SJSA1 (cell line): ENCODE measurements at places on chromosomes 7 and 10. TPM values are rescaled to one million over a fixed set of nuclear protein-coding genes. Genes with fewer than 3 reads are reported as not detected.

DNA sequence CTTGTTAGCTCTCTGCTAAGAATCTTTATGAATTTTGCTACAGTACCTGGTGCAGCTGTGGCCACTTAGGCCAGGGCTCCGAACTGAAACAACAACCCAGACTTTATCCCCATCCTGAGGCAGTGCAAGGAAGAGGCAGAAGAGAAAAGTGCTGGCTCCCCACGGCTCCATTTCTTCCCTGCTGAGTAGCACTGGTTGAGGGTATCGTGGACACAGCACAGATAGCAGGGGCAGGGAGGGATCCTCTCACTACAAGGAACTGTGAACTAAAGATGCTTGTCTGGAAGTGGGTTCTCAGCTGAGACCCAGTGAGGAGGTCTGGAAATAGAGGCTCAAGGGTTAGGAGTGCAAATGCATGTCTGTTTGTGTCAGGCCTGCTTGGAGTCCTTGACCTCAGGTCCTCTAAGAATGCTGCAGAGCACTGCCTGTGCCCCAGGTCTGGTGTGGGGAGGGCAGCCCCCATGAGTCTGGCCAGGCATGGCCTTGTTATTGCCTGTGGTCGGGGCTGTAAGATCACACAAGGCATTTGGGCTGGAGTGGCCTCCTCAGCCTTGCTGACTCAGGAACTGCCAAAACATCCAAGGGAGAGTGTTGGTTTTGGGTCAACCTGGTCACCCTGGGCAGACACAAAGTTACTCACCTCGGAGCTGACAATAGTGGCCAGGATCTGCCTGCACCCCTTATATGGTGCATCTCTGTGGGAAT is 58.1 kb downstream of the DMBT1 start:
- no peak for DNase-seq

DNA sequence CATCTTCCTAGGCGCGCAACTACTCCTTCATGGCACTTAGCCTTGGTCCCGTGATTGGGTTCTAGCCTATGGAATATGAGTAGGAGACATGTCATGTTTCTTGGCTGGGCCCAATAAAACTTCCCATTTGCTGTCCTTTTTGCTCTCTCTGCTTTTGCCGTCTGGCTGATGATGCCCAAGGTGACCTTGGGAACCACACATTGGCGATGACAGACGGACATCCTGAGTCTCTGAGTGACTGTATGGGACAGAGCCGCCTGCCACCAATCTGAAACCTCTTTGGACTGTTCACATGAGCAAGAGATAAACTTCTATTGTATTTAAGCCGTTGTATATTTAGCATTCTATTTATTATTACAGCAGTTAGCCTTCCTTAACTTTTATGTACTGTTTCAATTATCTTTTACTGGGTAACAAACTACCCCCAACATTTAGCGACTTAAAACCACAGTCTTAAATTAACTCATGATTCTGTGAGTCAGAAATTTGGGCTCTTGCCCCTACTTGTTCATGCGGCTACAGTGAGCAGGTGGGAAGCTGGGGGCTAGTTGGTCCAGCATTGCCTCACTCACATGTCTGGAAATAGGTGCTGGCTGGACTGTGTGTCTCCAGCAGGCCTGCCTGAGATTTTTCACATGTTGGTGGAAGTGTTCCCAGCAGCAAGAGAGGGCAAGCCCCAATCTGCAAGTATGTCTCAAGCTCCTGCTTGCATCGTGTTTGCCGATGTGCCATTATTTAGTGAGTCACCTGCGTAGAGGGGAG is 71.7 kb downstream of the NOD1 start:
- no peak for DNase-seq

DNA sequence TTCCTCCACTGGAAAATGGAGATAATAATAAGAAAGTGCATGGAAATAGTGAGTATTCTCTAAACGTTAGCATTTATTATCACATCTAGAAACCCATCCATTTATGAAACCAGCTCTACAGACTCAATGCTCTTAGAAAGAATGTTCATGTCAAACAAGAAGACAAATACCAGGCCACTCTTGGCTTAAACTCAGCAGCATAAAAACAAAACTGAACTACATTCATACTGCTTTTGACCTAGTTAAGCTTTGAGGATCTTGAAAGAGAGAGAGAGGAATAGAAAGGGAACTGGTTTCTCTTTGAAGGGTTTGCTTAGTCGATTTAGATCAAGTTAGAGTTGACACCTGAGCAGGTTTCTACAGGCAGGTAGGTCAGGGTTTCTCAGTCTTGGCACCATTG is 332.9 kb upstream of the PRKCQ start:
- no peak for DNase-seq

DNA sequence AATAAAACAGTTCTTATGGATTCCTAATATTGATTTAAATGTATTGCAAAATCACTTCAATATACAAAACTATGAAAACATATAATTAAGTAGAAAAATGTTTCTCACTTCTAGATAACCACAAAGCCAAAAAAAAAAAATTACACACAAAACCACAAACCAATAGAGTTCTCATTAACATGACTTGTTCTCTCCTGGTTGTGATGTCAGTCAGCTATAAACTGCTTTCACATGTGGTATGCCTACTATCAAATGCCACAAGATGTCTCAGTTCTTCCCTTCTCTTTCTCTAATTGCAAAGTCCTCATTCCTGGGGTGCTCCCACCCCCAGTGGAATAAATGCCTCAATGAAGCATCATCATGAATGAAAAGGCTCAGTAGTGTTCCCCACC is 16.6 kb downstream of the GNAI1 start:
- no peak for DNase-seq

GIMAP8 gene
- total RNA-seq: not detected in 2 replicates

SKIDA1 gene
- 0.72 and 1.7 TPM in 2 replicates for total RNA-seq

- no peak for DNase-seq
These were observed 25.7 kb downstream of the ZNF248 start for GRCh38 chr10:37831495-37832333.

DNA sequence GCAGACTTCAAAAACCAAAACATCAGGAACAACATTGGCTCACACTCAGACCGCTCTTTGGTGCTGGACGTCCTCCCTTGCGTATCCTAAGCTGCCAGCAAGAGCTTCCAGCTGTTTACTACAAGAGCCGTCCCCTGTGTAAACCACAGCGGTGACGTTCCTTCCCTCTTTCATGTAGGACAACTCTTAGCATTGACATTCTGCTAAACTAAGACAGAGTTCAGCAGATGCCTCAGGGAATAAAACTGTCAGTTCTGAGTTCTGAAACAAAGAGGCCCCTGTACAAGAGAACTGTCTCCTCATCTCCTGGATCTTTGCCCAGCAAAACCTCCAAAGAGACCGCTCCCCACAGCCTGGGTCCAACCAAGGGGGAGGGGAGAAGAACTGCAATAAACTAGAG is 57.8 kb upstream of the OPALIN start:
- DNase-seq: no peak

CTAGE4 gene
- total RNA-seq: not detected in 2 replicates

GRCh38 chr7:70884440-70884764 is 247.5 kb upstream of the GALNT17 start:
- DNase-seq: no peak

GRCh38 chr7:116699722-116700120 is 27.7 kb downstream of the MET start:
- DNase-seq: no peak

VWA2 gene
- not detected in 2 replicates for total RNA-seq

ASAH2 gene
- 1.9 TPM in 1 of 2 replicates, not detected in the other for total RNA-seq

DNA sequence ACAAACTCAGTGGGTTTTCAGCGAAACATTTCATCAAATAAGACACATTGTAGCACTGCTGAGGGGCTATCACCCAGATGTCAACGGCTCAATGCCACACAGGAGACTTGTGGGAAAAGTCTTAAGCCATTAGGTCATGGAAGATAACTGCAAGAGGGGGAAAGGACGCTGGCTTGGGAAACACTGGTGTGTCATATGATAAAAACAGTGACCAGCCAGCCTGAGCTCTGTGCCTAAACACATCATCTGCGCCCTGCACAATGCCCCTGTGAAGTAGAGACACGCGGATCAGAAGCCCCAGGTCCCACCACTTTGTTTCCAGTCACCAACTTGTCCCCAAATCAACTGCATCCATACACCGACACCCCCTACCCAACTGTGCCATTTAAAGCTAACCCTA is 116.7 kb downstream of the TNS3 start:
- no peak for DNase-seq

GRCh38 chr10:25304606-25305005 is 129.8 kb downstream of the GPR158 start:
- no peak for DNase-seq

DNA sequence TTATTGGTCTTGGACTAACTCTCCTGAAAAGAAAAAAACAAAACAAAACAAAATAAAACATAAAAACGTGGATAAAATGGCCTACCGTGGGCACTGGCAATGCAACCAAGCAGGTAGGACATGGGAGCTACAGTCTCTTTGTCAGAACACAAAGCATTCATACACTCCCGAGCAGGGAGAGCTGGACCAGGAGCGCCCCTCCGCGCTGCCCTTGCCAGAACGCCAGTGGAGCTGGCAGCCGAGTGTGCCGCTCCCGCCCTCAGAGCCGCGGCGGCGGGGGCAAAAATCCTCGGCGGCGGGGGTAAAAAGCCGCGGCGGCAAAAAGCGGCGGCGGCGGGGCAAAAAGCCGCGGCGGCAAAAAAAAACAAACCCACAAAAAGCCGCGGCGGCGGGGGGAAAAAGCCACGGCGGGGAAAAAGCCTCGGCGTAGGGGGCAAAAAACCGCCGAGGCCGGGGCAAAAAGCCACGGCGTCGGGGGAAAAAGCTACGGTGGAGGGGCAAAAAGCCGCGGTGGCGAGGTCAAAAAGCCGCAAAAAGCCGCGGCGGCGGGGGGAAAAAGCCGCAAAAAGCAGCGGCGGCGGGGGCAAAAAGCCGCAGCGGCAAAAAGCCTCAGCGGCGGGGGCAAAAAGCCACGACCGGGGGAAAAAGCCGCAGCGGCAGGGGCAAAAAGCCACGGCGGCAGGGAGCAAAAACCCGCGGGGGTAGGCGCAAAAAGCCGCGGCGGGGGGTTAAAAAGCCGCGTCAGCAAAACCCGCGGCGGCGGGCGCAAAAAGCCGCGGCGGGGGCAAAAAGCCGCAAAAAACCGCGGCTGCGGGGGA is 418.1 kb downstream of the ZNF716 start:
- no peak for DNase-seq

GRCh38 chr10:71970331-71970730 is 6.1 kb downstream of the CHST3 start:
- peak; percentile 68 for DNase-seq

DNA sequence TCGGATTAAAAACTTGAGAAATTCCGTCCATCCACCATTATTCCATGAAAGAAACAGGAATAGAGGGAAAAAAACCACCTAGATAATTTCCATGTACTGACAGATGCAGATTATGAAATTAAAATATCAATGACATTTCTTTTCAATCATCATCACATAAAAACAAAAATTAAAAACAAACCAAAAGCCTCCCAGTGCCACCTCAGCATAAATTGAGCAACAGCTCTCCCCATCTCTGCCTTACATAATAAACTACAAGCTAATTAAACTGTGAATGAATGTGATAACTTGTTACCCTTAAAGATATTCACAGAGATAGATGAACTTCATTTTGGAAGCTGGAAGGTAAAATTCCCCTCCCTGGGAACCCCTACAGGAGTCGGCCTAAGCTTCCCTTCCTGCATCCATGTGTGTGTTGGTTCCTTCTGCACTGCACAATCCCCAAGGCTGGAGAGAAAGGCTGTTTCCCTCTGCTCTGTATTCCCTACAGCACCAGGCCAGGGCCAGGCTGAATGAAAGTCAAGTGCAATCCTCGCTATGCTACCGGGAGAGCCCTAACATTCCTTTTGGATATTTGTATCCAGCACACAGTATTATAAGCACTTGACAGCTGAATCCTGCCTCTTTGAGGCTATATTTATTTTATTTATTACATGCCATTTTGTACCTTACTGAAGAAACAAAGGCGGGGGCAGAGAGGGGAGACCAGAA is 8.1 kb downstream of the CCDC6 start:
- no peak for DNase-seq

- no peak for DNase-seq
These were observed 135.1 kb downstream of the SKAP2 start for GRCh38 chr7:26729150-26729775.

DNA sequence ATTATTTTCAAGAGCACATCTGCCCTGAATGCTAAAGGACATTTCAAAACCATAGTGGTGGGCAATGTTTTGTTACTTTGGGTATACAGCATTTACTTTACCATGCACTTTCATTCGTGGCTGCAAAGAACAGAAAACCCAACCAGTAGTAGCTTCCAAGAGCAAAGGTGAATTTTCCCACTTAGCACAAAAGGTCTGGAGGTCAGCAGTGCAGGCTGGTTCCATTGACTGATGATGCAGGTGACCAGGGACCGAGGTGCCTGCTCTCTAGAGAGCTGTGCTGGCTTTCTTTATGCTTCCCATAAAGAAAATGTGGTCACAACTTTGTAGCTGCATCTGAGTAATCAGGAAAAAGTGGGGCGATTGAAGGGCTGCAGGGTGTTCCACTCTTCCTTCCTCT is 240.0 kb downstream of the BICC1 start:
- DNase-seq: no peak

GRCh38 chr7:131124001-131124629 is 203.6 kb upstream of the MKLN1 start:
- DNase-seq: no peak

CCDC172 gene
- total RNA-seq: not detected in 2 replicates

- DNase-seq: no peak
These were observed 2.0 kb downstream of the SRGN start for GRCh38 chr10:69089638-69090599.

- no peak for DNase-seq
These were observed 41.6 kb upstream of the MINDY3 start for GRCh38 chr10:15901889-15902288.

DNA sequence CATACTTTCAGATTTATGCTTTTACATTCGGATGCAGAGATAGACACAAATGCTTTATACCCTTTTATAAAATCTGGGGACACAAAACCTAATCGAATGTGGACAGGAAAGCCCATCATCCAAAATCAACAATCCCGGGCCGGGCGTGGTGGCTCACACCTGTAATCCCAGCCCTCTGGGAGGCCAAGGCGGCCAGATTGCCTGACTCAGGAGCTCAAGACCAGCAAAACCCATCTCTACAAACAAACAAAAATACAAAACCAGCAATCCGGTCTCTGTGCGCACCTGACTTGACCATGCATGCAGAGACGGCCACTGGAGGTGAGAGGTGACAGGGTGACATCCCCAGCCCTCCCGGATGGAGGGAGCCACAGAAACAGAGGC is 13.5 kb downstream of the COBL start:
- DNase-seq: no peak

LSM8 gene
- total RNA-seq: 89.2 and 144 TPM in 2 replicates

DNA sequence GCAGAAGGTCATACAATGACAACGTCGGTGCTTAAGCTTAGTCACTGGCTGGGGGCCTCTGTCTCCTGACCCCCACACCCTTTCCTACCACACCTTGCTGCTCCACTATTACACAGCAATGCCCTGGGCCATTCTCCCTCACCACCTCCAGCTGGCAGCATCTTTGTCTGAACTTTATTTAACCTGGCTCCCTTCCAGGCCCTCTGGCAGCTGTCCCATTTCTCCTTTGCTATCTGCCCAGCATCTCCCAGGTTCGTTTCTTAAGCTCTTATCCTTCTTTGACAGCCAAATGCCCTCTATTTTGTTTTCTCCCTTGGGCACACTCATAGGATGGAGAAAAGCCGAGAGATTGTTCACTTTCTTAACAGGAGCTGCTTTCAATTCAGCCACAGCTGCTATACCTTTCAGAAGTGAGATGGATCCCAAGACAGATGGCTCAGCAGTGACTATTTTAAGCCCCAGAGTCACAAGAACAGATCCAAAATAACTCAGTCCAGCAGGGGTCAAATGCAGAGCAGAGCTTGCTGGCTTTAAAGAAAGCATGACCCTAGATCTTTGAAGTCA is 1277.1 kb upstream of the AUTS2 start:
- no peak for DNase-seq

- DNase-seq: no peak
These were observed 84.0 kb upstream of the ANLN start for GRCh38 chr7:36305648-36306047.
